Activated CD8-positive, alpha-beta T cell treated with anti-CD3 and anti-CD28 coated beads, Interleukin-2, amount 10 ng/mL, durations not matched to agents 7 days and 5 days (primary cell): ENCODE measurements at places on chromosomes 11 and 22. TPM values are rescaled to one million over a fixed set of nuclear protein-coding genes. Genes with fewer than 3 reads are reported as not detected.

Gene ELF5
- total RNA-seq, result not detected

Gene ME3
- 0.66 TPM for total RNA-seq

Gene TSGA10IP
- total RNA-seq, result not detected

Gene CFAP300
- not detected for total RNA-seq

Gene PKDREJ
- total RNA-seq, result not detected

Gene FAT3
- not detected for total RNA-seq

Gene ABCC8
- 1.5 TPM for total RNA-seq

Gene JHY
- total RNA-seq, result 1.6 TPM

Gene RFPL1
- not detected for total RNA-seq

Gene C1QTNF4
- not detected for total RNA-seq

Gene KCNE3
- total RNA-seq, result not detected

Gene BCO2
- total RNA-seq, result 1.9 TPM

Gene UCP2
- total RNA-seq, result 218 TPM

Gene KIF18A
- 35.4 TPM for total RNA-seq

Gene TENM4
- not detected for total RNA-seq

Gene LIN7C
- 19.0 TPM for total RNA-seq

Gene UPK3A
- total RNA-seq, result not detected

Gene PATE4
- total RNA-seq, result not detected

Gene CYP2R1
- total RNA-seq, result 14.4 TPM

Gene ADAMTS15
- 0.08 TPM for total RNA-seq

Gene SH3BP1
- 218 TPM for total RNA-seq

Gene DLG2
- total RNA-seq, result 1.6 TPM

Gene SLC35F2
- total RNA-seq, result 11.0 TPM

Gene CDC42EP1
- 0.21 TPM for total RNA-seq

Gene KCNJ1
- total RNA-seq, result not detected

Gene RFPL2
- not detected for total RNA-seq

Gene CCDC179
- total RNA-seq, result not detected

Gene SLC37A2
- 0.61 TPM for total RNA-seq

Gene KIRREL3
- total RNA-seq, result not detected

Gene FLRT1
- not detected for total RNA-seq

Gene GAL3ST1
- not detected for total RNA-seq

Gene CYB5R3
- total RNA-seq, result 87.7 TPM

Gene CECR2
- total RNA-seq, result not detected

Gene MUC5AC
- not detected for total RNA-seq

Gene OR2D2
- not detected for total RNA-seq

Gene SHANK2
- not detected for total RNA-seq

Gene ZNF202
- total RNA-seq, result 13.8 TPM

Gene C1QTNF5
- total RNA-seq, result not detected

Gene KIAA1671
- 5.5 TPM for total RNA-seq

Gene ANKK1
- not detected for total RNA-seq

Gene HEPHL1
- total RNA-seq, result not detected

Gene TMEM223
- 20.3 TPM for total RNA-seq

Gene GGTLC3
- not detected for total RNA-seq
